ENCODE measurements at places on chromosomes 12 and 14.

- DNase-seq, result no peak
Observed at GRCh38 chr12:52246720-52247621, 13.9 kb downstream of the KRT7 start.

DNA sequence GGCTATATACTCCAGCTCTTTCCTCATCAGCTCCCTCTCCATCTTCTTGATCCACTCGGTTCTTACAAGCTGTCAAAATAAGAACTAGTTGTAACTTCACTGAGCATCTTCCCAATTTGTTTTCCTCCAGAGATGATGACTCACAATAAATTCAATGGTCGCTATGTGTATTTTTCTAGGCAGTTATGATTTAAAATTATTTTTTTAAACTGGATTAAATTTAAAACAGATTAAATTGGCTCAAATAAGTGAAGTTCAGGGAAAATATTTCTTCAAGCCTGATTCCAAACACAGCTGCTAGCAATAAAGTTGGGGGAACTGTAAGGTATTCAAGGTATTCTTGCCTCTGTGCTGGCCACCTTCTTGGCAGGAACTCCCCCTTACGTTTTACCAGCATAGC is 717.7 kb upstream of the USP15 start:
- no peak for DNase-seq

- DNase-seq, result no peak
Observed at GRCh38 chr12:52210186-52210924, 18.5 kb upstream of the KRT80 start.

- DNase-seq, result no peak
Observed at GRCh38 chr12:101298426-101298825, 18.5 kb downstream of the UTP20 start.

- no peak for DNase-seq
Observed at GRCh38 chr14:104785708-104786080, 9.9 kb downstream of the AKT1 start.

- no peak for DNase-seq
Observed at GRCh38 chr14:90777358-90777757, 38.9 kb downstream of the TTC7B start.

GRCh38 chr12:11524446-11524845 is 125.0 kb upstream of the ETV6 start:
- no peak for DNase-seq

DNA sequence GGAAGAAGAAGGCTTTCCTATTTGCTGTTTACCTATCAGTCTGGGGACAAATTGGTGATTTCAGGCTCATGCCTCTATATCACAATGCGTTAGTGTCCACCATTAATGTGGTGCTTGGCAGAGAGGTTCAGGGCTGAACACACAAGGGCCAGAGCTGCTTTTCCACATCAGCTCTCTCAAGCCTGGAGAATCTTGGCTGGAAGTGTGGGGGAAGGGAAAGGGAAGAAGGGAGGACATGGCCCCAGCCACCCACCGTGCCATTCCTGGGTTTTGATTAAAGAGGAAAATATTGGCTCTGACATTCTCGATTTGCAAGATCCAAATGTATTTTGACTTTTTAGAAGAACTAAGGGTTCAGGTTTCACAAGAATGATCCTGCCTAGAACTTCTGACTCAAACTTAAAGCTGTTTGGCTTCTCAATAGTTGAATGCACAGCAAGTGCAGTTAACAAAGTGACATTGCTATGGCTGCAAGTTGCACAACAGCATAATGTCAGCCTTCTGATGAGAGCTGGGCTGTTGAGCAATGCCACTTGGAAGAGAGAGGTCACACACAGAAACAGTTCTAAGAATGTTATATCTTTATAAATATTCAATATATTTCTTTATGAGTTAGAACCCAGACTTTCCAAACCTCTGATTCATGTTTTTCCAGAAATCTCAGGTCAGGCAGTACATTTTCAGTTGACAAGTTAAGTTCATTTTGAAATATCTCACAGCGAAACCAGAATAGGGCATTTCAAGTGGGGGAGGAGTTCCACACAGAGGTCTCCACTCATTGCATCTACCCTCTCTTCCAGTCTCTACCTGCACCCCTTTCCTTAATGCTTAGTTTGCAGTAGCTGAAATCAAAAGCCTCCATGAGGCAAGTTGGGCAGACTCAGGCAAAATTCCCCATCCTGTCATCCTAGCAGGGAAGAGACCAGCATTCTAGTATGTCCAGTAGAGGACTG is 25.3 kb downstream of the IGF1 start:
- no peak for DNase-seq

- DNase-seq, result no peak
Observed at GRCh38 chr14:24110060-24110459, 4.5 kb upstream of the DCAF11 start.

- no peak for DNase-seq
Observed at GRCh38 chr14:61343991-61344405, 22.6 kb downstream of the PRKCH start.

GRCh38 chr14:66174453-66174891 is 311.7 kb upstream of the CCDC196 start:
- DNase-seq, result no peak

- DNase-seq, result no peak
Observed at GRCh38 chr14:70934502-70935134, 27.4 kb downstream of the PCNX1 start.

DNA sequence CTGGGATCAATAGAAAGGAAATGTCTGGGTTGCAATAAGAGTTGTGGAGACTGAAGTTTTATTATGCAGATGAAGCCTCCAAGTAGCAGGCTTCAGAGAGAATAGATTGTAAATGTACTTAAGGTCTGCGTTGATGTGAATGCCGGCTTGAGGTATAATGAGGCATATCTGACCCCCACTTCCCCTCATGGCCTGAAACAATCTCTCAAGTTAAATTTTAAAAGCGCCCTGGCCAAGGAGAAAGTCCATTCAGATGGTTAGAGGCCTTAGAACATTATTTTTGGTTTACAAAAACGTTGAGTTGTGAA is 28.3 kb upstream of the HIGD1C start:
- DNase-seq, result no peak

All from putamen (tissue), 1 donor.